Cardiac septum (tissue), 1 donor: ENCODE measurements at places on chromosomes 2 and 18. TPM values are rescaled to one million over a fixed set of nuclear protein-coding genes. Genes with fewer than 3 reads are reported as not detected.

DNA sequence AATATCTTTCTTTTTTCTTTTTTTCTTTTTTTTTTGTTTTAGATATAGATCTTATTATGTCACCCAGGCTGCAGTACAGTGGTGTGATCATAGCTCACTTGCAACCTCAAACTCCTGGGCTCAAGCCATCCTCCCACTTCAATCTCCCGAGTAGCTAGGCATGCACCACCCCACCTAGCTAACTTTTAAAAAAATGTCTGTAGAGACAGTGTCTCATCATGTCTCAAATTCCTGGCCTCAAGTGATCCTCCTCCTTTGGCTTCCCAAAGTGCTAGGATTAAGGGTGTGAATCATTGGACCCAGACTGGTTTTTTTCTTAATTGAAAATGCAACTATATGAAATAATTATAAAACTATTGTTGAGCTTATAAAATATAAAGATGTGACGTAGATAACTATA, 9.8 kb upstream of the ZCCHC2 start:
- no peak for DNase-seq

DNA sequence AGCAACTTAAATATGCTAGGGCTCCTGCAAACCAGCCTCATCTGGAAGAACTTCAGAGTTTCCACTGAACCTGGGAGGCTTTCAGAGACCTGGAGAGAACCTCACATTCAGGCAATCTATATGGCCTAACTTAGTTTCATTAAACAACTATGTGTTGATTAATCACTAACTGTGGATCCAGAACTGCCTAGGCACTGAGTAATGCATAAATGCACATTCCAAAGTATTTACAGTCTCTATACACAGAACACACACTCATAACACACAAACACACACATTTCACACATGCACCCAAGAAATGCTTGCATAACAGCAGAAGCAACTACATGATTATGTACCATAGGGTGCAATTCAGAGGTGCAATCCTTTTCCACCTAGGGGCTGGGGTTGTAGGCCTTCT, 552.8 kb downstream of the BCL11A start:
- DNase-seq, result no peak

DNA sequence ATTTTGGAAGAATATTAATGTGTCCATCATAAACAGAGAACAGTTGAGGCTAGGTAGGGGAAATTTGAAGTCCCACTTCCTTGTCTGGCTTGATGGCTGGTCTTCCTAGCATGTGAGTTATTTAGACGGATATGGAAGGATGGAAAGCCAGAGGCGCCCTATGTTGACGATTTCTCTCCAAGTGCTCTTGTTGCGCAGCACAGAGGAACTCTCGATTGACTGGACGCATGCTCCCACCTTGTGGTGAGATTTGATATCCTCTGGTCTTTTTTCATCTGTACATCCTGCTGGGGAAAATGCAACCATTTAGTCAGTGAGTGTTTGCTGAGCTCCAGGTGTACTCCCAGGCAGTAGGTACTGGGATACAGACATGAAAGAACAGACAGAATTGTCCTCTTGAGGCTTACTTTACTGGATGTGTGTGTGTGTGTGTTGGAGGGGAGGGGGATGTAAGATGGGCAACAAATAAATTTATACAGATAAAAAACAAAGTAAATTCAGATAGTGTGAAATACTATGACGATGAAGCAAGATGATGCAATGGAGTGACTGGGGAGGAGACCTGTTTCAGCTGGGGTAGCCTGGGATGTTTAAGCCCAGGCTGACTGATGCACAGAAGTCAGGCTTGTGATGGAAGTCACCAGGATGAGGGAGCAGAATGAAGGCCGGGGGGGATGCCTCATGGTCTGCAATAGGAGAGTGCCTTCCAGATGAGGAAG, 137.2 kb downstream of the TRIM43 start:
- DNase-seq, result no peak

The LOXL3 gene
- 2.8 TPM for total RNA-seq

The NYAP2 gene
- total RNA-seq, result 0.05 TPM

DNA sequence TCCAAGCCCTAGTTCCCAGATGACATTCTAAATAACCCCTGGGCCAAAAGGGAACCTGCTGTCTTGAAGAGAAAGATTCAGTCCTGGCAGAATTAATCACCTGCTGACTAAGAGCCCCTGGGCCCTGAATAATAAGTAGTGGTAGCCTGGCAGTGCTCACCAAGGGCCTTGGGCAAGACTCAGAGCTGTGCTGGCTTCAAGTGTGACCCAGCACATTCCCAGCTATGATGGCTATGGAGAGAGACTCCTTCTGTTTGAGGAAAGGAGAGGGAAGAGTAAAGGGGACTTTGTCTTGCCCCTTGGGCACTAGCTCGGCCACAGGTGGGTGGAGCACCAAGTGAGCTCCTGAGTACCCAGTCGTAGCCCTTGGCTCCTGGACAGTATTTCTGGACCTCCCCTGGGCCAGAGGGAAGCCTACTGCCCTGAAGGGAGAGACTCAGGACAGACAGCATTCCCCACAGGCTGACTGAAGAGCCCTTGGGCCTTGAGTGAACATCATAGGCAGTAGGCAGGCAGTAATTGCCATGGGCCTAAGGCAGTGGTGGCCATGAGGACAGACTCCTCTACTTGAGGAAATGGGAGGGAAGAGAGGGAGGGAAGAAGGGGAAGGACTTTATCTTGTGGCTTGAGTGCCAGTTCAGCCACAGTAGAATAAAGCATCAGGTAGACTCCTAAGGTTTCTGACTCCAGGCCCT, 40.0 kb upstream of the INPP4A start:
- DNase-seq, result no peak

DNA sequence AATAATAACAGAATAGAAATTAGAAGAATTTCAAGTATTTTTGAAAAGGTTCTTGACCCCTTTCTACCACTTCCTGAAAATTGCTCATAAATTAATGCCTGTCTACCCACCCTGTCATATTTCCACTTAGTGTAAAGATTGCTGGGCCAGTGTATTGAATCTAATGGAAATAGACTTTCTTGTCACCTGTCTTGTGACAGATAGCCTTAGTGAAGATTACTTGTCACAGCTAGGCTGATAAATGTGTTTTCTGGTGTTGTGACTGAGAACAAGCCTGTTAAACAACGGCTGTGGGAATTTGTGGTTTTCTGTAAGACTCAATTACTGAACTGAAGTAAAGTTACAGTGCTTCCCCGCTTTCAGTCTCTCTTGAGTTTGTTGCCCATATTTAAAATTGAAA, 37.0 kb downstream of the PIK3C3 start:
- DNase-seq, result no peak

The EGR4 gene
- total RNA-seq, result not detected

The ACVR1C gene
- total RNA-seq, result 0.59 TPM

- peak; percentile 73 for DNase-seq
Measured at GRCh38 chr2:128448331-128449225, 129.9 kb upstream of the HS6ST1 start.

DNA sequence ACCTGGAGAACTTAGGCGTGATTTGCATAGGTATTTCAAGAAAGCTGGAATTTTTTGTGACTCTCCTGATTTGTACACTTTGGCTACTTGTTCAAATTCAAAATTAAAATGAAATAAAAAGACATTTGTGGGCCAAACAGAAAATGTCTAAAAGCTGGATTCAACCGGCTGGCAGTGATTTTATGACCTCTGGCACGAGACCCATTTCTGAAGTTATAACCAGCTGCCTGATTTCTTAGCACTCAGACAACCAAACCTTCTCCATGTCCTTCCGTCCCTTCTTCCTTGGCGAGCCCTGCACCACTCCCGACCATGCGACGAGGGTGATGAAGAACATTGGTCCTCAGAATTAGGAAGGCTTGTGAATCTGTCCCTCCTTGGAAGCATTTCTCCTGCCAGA, 19.7 kb downstream of the PKDCC start:
- DNase-seq, result no peak

The CGREF1 gene
- 0.48 TPM for total RNA-seq

DNA sequence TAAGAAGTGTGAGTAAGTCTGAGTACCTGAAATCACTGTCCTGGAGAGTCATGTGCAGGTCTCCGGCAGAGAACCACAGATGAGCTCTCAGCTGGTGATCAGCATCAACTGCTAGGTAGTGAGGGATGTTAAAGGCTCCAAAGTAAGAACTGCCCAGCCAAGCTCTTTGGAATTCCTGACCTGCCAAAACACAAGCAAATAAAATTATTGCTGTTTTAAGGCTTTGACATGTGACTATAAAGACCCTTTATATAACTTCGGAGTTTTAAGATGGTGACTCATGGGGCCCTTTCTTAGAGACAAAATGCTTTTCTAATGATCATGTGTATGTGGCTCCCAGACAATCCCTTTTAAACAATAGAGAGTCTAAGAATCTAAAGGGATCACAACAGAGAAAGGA, 855.7 kb downstream of the TRIB2 start:
- no peak for DNase-seq

DNA sequence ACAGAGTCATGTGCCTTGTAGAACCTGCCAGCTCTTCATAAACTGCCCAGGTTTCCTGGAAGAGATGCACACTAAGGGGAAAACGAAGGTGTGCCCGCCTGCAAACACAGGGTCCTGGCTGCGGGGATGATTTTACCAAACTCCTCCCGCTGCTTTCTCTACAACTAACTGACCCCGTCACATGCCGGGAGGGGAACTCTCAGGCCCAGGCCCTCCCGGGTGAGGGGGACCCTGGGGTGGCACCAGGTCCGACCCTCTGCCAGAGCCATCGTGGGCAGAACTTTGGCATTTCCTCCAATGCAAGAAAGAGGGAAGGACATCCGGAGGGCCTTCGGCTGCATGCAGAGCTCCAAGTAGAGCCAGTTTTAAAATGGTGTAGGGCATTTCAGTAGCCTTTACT, 28.6 kb downstream of the CAPN13 start:
- no peak for DNase-seq

- DNase-seq, result no peak
Measured at GRCh38 chr2:172978063-172978383, 97.6 kb upstream of the MAP3K20 start.

- DNase-seq, result no peak
Measured at GRCh38 chr18:23548719-23549118, 37.6 kb downstream of the NPC1 start.

DNA sequence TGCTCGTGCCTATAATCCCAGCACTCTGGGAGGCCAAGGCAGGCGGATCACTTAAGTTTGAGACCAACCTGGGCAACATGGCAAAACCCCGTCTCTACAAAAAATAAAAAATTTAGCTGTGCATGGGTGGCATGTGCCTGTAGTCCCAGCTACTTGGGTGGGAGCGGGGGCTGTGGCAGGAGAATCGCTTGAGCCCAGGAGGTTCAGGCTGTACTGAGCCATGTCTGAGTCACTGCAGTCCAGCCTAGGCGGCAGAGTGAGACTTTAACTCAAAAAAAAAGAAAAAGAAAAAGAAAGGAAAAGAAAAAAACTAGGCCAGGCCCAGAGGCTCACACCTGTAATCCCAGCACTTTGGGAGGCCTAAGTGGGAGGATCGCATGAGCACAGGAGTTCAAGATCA, 30.8 kb downstream of the TWSG1 start:
- no peak for DNase-seq
